ENCODE measurements at places on chromosomes 2 and 18.

DNA sequence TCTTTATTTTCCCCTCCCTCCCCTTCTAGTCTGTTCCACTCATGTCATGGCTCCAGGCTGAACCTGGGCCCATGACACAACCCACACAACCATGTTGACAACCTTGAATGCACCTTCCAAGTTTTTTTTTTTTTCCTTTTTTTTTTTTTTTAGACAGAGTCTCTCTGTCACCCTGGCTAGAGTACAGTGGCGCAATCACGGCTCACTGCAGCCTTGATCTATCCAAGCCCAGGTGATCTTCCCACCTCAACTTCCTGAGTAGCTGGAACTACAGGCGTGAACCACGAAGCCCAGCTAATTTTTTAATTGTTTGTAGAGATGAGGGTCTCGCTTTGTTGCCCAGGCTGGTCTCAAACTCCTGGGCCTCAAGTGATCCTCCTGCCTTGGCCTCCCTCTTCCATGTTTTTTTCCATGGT is 21.9 kb upstream of the ROCK2 start:
- DNase-seq, result no peak

DNA sequence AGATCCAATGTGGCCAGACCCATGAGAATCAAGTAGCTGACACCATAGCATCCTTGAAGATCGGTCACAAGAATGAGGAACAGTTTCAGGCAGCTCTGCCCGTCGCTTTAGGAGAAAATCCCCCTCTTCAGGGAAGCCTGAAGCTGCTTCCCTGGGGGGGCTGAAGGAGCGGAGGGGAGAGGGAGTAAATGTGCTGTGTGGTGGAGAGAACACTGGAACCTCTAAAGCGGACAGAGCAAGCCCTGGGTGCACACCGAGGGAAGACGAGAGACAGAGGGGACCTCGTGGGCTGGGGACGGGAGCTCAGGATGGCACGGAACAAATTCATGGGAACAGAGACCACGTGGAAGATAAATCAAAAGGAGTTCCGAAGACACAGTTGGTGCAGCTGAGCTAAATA is 154.3 kb downstream of the NDUFA10 start:
- no peak for DNase-seq

DNA sequence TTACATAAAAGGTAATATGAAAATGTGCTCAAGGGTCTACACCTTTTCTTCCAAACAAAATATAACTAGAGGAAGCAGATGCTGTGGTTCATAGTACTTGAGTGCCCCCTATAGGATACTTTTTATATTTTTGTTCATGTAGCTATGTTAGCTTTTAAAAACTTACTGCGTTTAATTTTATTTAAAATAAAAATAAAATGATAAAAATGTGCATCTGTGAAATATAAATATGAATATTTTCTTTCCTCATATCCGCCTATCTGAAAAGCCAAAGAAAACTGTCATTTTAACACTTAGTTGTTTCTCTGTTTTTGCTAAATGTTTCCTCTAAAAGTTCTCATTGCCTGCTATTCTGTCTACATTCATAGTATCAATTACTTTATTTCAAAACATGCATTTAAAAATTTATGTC is 9.6 kb upstream of the LRP1B start:
- DNase-seq, result no peak

GRCh38 chr2:6845312-6845711 is 20.4 kb downstream of the CMPK2 start:
- no peak for DNase-seq

GRCh38 chr2:10901160-10901939 is 10.4 kb upstream of the KCNF1 start:
- no peak for DNase-seq
